ENCODE measurements at places on chromosomes 4 and X. TPM values are rescaled to one million over a fixed set of nuclear protein-coding genes. Genes with fewer than 3 reads are reported as not detected.

DNA sequence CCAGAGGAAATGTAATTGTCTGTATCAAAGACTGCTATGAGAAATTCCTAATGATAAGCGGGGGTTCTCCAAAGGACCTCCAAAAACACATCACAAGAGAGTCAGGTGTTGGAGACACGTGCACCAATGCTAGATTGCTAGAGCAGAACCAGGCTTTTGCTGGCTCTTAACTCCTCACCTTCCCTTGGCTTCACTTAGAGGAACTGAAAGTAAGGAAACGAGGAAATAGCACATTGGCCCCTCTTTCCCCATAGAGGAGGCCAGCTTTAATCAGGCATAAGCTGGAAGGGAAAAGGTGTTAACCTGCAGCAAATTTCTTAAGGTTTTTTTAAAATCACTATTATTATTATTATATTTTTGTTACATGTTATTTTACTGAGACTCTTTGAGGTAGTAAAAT, 13.6 kb downstream of the OTC start:
- DNase-seq: no peak

GRCh38 chrX:72371405-72371804, 65.7 kb upstream of the CITED1 start:
- DNase-seq: no peak

GRCh38 chr4:98663226-98664006, 5.0 kb upstream of the TSPAN5 start:
- no peak for DNase-seq

DNA sequence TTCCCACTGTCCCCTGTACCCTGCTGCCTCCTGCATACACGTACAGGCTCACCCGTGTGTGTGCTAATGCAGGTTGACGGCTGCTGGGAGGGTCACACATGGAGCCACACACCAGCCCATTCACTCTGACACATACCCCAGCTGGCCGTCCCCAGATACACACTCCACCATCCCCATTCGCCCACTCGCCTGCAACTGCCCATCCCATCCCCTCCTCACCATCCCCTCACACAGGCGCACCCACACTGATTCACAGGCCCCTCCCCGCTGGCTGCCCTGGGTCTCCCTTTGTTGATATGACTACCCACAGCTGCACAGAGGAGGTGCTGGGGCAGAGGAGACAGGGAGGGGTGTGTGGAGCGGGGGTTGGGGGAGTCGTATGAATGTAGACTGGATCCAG, 25.7 kb downstream of the PJA1 start:
- DNase-seq: no peak

GRCh38 chr4:8771666-8772065, 100.0 kb downstream of the HMX1 start:
- no peak for DNase-seq

ATP1B4 gene
- total RNA-seq: 0.90 TPM
